Activated CD4-positive, alpha-beta T cell treated with anti-CD3 and anti-CD28 coated beads, Interleukin-2, amount 50 U/mL, for 24 hours (primary cell): ENCODE measurements at places on chromosomes 5 and 9.
A peak's percentile ranks its signal among the peaks of the same experiment; 100 is the strongest.

DNA sequence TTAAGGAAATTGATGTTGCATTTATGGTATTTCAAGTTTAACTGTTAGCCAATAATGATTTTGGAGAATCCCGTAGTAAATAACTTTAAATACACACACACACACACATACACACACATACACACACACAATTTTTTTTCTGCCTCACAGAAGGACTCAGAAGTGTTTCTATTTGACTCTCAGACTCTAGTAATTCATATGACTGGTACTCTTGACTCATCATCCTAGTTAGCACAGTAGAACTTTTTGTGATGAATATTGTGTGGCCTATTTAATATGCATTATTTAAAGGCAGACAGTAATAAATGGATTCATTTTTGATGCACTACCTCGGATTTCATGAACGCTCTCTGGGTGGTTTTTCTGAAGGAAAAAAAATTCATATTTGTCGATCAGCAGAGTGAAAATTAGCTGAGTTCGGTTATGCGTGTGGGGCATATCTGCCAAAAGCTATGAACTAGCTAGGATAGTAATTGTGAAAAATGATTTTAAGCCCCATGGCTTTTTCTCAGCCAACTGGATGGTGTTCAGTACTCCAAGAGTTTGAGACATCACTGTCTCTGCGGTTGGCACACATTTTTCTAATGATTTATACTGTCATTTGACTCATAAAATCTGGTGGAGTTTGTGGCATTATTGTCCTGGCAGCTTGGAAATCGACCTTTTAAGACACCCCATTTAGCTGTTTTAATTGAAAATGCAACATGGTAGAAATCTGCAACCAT, 102.2 kb downstream of the PCSK5 start:
- no peak for DNase-seq

GRCh38 chr9:127977884-127978647, 2.7 kb downstream of the EEIG1 start:
- DNase-seq, result no peak

GRCh38 chr9:121059998-121060636, 10.0 kb upstream of the C5 start:
- DNase-seq, result peak; percentile 42

- no peak for DNase-seq
These were observed 215.0 kb downstream of the CNTLN start for GRCh38 chr9:17349831-17350230.

DNA sequence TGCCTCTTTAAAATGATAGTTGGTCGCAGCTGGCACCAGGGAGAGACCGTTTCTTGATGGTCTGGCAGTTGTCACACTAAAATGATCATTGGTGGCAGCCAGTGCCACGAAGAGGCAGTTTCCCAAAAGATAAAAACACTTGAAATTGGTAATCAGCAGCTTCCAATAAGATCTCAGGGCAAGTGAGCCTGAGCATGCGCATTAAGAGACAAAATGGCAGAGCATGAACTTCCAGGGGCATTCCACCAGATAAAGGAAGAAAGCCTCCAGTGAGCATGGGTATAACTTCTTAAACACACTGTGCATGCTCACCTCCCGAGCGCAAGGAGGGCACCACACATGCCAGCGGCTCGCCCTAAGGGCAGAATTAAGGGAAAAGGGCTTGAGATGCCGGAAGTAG, 1594.2 kb upstream of the CDH9 start:
- DNase-seq, result no peak

GRCh38 chr5:139919308-139919707, 123.7 kb downstream of the PSD2 start:
- no peak for DNase-seq

- DNase-seq, result no peak
These were observed 8.8 kb upstream of the TEX53 start for GRCh38 chr9:114666401-114666800.

GRCh38 chr5:130136300-130136699, 232.0 kb downstream of the CHSY3 start:
- DNase-seq, result no peak

- no peak for DNase-seq
These were observed 114.8 kb downstream of the ROR2 start for GRCh38 chr9:91835216-91835615.

- no peak for DNase-seq
These were observed 109.7 kb upstream of the RETREG1 start for GRCh38 chr5:16726538-16726946.

DNA sequence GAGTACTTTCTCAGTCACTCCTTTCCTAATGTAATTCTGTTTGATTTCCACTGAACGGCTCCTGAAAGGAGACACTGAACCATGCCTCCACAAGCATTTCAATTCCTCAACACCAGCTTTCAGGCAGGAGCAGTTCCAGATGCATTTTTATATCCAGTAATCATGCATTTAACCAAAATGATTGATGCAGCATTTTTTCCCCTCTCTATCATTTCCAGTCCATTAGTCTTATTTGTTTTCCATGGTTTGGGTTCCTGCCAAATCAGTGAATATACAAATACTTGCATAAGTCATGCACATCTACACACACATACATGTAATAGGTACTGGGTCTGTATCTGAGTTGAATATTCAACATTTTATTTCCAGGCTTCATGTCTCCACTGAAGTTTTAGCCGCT, 122.7 kb downstream of the GRIA1 start:
- no peak for DNase-seq

DNA sequence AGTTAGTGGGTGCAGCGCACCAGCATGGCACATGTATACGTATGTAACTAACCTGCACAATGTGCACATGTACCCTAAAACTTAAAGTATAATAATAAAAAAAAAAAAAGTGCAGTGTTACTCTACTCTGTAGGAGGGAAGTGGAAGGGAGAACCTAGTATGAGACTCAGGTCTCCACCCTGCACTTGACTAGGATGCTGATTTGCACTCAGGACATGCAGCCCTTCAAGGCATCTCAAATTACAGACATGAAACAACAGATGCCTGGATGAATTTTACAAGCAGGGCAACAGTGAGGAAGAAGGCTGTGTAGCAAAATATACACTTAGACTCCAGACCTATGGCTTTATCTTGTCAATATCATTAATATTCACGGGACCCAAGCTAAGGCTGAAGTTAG, 16.5 kb downstream of the TRIM32 start:
- DNase-seq, result no peak

GRCh38 chr5:443239-444151, 519 bp downstream of the EXOC3 start:
- DNase-seq, result no peak

- no peak for DNase-seq
These were observed 144.5 kb upstream of the GPR151 start for GRCh38 chr5:146660376-146660960.
